ENCODE measurements at places on chromosomes 13 and 19.

DNA sequence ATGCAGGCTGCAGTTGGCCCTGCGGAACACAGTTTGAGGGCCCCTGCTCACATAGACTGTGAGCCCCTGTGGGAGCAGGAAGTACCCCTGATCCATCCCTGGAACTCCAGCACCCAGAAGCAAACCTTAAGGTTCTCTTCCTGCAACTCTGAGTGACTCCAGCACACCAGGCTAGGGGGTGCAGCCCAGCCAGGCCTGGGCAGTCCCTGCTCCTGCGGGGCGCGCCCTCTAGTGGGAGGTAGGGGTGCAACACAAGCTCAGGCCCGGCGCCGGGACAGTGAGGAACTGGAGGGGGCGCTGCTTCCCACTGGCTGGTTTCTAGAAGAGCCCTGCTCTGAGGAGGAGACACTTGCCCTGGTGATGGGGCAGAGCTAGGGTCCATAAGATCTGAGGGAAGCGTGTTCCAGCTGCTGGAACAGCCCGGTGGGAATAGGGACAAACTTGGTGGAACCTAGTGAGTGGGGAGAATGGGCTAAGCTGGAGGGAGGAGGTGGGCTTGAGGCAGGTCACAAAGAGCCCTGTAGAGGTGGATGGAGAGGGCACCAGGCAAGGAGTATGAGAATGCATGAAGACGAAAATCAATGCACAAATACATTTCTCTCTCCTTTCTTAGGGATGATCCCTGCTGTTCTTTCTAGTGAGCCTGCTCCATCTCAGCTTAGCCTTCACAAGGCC is 5.0 kb downstream of the ZSCAN5A start:
- peak; percentile 64 for DNase-seq

DNA sequence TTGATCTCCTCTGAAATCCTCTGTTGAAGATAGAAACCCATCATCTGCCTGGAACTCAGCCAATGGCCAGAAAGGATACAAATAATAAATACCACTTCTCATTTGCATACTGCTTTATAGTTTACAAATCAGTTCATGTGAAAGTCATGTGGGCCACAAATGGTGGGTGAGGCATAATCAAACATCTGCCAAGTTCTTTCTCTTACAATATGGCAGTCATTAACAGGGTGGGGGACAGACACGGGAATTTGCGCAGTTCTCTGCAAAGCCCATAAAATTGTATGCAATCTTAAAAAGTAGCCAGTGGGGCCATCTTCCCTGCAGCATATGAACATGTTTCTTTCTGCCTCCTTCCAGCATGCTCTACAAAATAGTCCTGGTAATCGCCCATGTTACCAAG is 59.6 kb downstream of the NUFIP1 start:
- DNase-seq = no peak

GRCh38 chr19:17455308-17456123 is 5.2 kb downstream of the NXNL1 start:
- no peak for DNase-seq

DNA sequence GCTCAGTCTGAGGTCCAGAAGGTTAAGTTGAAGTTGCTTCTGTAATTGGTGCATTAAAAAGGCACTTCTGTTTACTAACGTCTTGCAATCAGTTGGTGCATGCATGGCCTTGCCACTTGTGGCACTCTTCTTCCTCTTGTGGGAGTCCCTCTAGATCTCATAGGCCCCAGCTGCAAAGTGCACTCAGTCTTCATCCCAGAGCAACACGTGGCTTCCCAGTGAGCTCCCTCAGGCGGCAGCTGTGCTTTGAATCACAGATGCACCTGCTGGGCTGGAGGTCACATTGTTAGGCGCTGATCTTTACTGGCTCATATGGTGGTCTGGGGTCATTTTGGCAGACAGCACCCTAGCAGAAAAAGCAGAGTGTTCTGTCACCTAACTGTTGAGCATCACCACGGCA is 215.7 kb downstream of the ZNF536 start:
- DNase-seq = no peak

GRCh38 chr13:74114641-74115040 is 19.6 kb downstream of the KLF12 start:
- DNase-seq = no peak

- DNase-seq = no peak
These were observed 106.9 kb downstream of the KLF12 start for GRCh38 chr13:74027161-74027779.

- DNase-seq = no peak
These were observed 169.8 kb downstream of the SHISA2 start for GRCh38 chr13:25881971-25882451.

GRCh38 chr19:55594996-55595545 is 4.2 kb downstream of the FIZ1 start:
- no peak for DNase-seq

DNA sequence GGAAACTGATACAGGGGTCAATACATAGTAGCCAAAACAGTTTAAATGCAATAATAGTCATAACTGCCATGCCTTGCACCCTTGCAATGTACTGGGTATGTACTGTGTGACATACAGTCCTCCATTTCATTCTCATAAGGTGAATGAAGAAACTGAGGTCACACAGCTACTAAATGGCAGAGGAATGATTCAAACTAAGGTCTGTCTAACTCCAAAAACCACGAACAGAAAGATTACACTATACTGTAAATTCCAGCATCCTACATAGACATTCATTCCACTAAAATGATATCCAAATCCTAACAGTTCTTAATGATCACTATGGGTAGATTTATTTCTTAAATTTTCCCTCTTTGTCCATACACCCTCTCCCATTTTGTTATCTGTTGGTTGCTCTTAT is 238.1 kb upstream of the SERP2 start:
- DNase-seq = no peak

DNA sequence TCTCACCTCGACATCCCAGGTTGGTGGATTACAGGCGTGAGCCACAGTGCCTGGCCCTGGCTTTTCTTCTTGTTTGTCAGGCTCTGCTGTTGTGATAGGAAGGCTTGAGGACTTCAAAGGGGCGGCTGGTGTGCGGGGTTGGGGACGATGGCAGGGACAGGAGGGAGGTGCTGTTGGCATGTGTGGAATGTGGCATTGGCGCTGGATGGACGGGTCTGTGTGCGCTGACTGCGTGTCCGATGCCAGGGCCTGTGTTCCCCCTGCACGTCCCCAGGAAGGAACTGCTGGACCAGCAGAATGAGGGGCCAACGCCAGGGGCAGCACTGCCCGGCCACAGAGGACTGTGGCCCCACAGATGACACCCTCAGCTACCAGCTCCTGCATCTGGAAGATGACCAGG is 12.7 kb upstream of the PTBP1 start:
- no peak for DNase-seq

- DNase-seq = no peak
These were observed 3.4 kb upstream of the ASPDH start for GRCh38 chr19:50516964-50517703.

GRCh38 chr13:82216165-82216564 is 1666.1 kb downstream of the SLITRK1 start:
- DNase-seq = no peak

- DNase-seq = peak; percentile 60
These were observed 51.3 kb upstream of the LSM14A start for GRCh38 chr19:34120846-34121639.

GRCh38 chr13:60332682-60333081 is 64.3 kb upstream of the TDRD3 start:
- DNase-seq = no peak

DNA sequence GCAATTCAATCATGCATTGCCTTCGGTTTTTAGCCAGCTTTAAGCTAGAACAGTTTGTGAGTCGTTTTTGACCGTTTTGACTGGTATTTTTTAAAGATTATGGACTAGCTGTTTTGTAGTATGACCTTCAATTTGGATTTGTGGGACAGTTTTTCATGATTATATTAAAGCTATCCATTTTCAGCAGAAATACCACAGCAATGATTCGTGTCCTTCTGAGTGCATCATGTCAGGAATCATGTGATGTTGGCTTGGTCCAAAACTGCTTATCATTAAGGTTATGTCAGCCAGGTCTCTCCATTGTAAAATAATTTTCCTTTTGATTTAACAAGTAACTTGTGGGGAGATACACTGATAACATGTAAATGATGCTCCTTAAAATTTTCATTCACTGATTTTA is 229.0 kb downstream of the POSTN start:
- DNase-seq = peak; percentile 42

All from ELR (cell line).